Endothelial cell of coronary artery (primary cell): ENCODE measurements at places on chromosomes 13 and 19. TPM values are rescaled to one million over a fixed set of nuclear protein-coding genes. Genes with fewer than 3 reads are reported as not detected.

IGFL3 gene
- total RNA-seq: not detected in 2 replicates

LGALS14 gene
- not detected in 2 replicates for total RNA-seq

TPRX1 gene
- not detected in 2 replicates for total RNA-seq

PLK5 gene
- not detected in 2 replicates for total RNA-seq

ZNF829 gene
- total RNA-seq: 0.45 and 1.8 TPM in 2 replicates

MAMSTR gene
- 0.09 and 0.38 TPM in 2 replicates for total RNA-seq

ZNF135 gene
- total RNA-seq: 0.18 and 1.6 TPM in 2 replicates

BEST2 gene
- not detected in 2 replicates for total RNA-seq

CD22 gene
- not detected in 2 replicates for total RNA-seq

LRP3 gene
- total RNA-seq: 12.1 and 15.3 TPM in 2 replicates

ZNF345 gene
- 1.9 and 2.5 TPM in 2 replicates for total RNA-seq

LEUTX gene
- total RNA-seq: not detected in 2 replicates

ELSPBP1 gene
- total RNA-seq: not detected in 2 replicates

SPART gene
- total RNA-seq: 77.8 and 96.2 TPM in 2 replicates

VSTM1 gene
- not detected in 2 replicates for total RNA-seq

DIRAS1 gene
- total RNA-seq: 0.09 TPM in 1 of 2 replicates, not detected in the other

FTL gene
- total RNA-seq: 714 and 907 TPM in 2 replicates

CBARP gene
- total RNA-seq: 1.3 and 1.6 TPM in 2 replicates

FXYD1 gene
- total RNA-seq: not detected in 2 replicates

FCHO1 gene
- 0.38 and 0.63 TPM in 2 replicates for total RNA-seq

EPN1 gene
- 73.5 and 110 TPM in 2 replicates for total RNA-seq

PRR36 gene
- total RNA-seq: not detected in 2 replicates

TMEM238 gene
- total RNA-seq: 0.36 TPM in 1 of 2 replicates, not detected in the other

FFAR3 gene
- not detected in 2 replicates for total RNA-seq

OR10H1 gene
- total RNA-seq: not detected in 2 replicates

TINCR gene
- under 0.01 and 0.09 TPM in 2 replicates for total RNA-seq

PRODH2 gene
- total RNA-seq: not detected in 2 replicates

KIRREL2 gene
- total RNA-seq: under 0.01 TPM in 1 of 2 replicates, not detected in the other
